Thymus (tissue), 14 donors: ENCODE measurements at places on chromosomes 1 and 21.

DNA sequence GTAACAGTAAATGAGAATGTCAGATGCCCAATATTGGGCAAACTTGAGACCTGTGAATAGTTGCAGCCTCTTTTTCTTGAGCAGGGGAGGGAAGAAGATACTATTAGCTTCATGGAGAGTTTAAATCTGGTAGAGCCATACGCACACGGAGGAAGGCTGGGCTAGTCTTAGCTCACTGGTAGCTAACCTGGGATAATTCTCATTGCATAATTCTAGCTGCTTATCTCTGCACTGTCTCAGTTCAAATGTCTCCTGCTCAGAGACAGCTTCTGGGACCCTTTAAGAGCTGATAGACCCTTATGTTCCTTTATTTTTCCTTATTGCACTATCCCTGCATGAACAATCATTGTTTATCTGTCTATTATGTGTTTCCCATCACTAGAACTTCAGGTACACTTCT lies 8.4 kb downstream of the C1orf87 start:
- DNase-seq, result peak; percentile 2

GRCh38 chr21:46354518-46354917 lies 30.6 kb downstream of the PCNT start:
- DNase-seq, result no peak

- no peak for DNase-seq
These were observed 281.4 kb downstream of the RPS6KC1 start for GRCh38 chr1:213332491-213332890.

DNA sequence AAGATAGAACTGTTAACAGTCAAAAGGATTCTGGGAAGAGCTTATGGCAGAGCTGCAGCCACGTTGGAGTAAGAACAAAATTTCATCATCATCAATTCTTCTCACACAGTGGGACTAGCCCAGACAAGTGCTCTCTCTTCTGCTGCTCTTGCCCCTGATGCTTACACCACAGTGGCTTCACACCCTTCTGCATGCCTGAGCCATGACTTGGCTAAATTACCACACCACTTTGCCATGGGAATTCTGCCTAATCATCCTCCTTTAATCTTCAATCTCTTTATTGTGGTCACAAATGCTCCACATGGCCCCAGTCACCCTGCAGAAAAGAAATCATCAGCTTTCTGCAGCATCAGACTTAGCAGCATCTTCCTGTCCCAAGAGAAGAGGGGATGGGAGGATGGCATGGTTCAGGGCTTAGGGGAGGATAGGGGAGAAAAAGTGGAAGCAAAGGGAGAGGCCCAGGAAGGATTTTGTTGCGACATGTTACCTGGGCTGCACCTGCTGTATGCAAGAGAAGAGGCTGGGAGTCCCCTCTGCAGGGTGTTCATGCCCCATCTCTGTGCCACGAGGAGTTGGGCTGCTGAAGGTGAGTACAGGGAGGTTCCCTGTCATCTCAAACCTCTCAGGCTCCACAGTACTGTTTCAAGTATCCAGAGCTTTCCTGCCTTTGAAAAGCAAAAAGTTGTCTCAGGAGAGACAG lies 9.0 kb upstream of the RPTN start:
- no peak for DNase-seq

GRCh38 chr1:182087304-182087703 lies 25.8 kb upstream of the ZNF648 start:
- DNase-seq, result no peak

GRCh38 chr1:115531631-115532264 lies 110.0 kb upstream of the VANGL1 start:
- DNase-seq, result no peak
